Muscle of back (tissue), 13 donors: ENCODE measurements at places on chromosomes 11 and 22. TPM values are rescaled to one million over a fixed set of nuclear protein-coding genes. Genes with fewer than 3 reads are reported as not detected.

Gene CLMP
- 19.5 TPM for polyA plus RNA-seq

Gene VSIG2
- 1.1 TPM for polyA plus RNA-seq

Gene OMP
- polyA plus RNA-seq, result not detected

Gene FOSL1
- polyA plus RNA-seq, result not detected

Gene SIDT2
- polyA plus RNA-seq, result 28.1 TPM

Gene CELSR1
- 7.9 TPM for polyA plus RNA-seq

Gene DENND6B
- polyA plus RNA-seq, result 5.3 TPM

Gene CRYBB3
- polyA plus RNA-seq, result 0.24 TPM

Gene NCAM1
- polyA plus RNA-seq, result 106 TPM

Gene NPAS4
- polyA plus RNA-seq, result 0.16 TPM
